ENCODE measurements at places on chromosomes 2 and 18.

DNA sequence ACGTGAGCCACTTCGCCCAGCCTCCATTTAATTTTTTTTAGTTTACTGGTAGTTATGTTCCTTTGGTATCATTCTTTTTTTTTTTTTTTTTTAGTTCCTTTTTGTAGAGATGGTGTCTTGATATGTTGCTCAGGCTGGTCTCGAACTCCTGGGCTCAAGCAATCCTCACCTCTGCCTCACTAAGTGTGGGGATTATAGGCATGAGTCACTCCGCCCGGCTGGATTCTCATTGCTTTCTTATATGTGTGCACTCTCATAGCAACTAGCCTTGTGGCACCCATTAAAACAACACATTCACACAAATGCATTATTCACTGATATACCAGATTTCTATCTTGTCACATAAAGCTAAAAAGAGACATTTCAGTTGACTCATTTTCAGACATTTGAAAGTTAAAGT, 4.2 kb downstream of the TTC27 start:
- DNase-seq = no peak

GRCh38 chr2:8671176-8671575, 10.7 kb upstream of the ID2 start:
- no peak for DNase-seq

DNA sequence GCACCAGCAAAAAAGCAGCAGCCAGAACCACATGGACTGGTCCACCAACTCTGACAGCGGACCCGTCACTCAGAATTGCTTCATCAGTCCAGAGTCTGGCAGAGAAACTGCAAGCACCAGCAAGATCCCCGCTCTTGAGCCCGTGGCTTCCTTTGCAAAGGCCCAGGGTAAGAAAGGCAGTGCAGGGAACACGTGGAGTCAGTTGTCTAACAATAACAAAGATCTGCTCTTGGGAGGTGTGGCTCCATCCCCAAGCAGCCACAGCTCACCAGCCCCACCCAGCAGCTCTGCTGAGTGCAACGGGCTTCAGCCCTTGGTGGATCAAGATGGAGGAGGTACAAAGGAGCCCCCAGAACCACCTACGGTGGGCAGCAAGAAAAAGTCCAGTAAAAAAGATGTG, 269.3 kb downstream of the SETBP1 start:
- no peak for DNase-seq

DNA sequence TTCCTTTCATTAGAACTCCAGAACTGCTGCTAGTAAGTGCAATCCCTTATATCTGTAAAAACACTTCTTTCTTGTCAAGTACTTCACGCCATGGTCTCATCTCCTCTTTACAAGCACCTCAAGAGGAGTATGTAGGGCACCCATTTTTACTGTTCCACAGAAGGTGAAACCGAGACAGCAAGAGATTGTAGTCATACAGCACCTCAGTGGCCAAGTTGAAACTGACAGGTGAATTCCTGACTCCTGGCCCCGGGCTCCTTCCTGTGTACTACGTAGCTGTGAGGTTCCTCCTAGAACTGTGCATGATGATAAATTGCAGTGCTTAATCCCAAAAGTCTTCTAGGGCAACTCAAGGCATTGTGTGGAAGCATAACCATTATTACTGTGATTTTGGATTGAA, 131.5 kb upstream of the MEIS1 start:
- DNase-seq = no peak

GRCh38 chr2:234083572-234084348, 33.3 kb downstream of the SPP2 start:
- DNase-seq = no peak

DNA sequence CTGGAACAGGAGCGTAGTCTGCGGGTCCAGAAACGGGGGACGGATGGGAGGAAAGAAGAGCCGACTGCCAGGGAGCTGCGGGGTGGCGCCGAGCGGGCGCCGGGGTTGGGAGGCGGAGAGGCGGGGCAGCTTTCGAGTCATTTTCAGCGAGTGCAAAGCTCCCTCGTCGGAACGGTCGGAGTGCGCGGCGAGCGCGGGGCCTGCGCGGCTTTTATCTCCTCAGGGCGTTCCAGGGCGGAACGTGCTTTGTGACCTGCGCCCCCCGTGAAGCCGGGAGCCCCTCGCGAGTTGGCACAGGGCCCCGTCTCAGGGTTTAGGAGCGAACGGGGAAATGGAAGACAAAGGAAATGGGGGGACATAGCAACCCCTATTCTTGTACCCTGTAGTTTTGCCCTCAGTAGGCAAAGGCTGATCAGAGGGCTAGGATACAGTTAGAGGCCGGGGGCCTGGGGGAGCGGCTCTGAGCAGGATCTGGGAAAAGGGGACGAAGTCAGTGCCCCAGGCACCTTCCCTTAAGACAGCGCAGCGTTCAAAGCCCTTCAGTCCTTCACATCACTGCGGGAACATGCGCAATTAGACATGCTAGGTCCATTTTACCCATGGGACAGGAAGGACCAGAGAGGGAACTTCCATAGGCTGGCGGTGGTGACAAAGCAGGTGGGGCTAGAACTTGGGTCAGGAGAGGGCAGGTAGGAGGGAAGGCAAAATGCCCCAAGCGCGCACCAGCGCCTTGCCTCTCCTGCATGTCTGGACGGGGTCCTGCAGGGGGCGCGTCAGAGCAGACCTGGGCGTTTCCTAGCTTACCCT, 60.1 kb upstream of the IL1RL1 start:
- no peak for DNase-seq

DNA sequence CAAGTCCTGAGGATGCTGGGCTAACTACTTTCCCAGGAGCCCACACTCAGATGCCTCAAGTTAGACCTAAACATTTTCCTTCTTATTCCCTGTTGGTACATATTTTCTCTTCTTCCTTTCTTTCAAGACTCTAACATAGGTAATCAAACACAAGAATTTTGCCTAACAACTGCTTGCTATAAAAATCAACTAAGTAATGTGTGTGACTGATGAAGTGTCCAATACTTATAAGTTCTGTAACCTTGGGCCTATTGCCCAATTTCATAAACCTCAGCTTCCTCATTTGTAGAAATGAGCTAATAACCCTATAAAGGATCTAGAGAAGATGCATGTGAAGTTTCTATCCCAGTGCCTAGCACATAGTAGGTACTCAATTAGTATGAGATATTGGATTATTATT, 31.6 kb upstream of the PIK3C3 start:
- no peak for DNase-seq

DNA sequence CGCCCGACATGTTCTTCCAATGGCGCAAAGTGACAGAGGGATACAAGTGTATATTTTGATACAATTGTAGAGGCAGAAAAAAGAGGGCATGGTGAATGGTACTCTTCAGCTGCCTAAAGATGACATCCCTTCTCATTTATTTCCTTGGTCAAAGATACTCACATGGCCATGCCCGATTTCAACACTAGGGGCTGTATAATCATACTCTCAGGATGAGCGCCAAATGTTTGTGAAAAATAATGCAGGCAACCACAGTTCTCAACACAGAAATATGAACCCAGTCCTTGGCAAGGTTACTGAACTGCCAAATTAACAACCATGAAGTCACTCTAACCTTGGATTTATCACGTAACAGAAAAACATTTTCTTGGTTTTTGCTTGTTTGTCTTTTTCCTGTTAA, 204.4 kb downstream of the CCDC102B start:
- no peak for DNase-seq

GRCh38 chr18:78069784-78070664, 820.4 kb downstream of the GALR1 start:
- no peak for DNase-seq

DNA sequence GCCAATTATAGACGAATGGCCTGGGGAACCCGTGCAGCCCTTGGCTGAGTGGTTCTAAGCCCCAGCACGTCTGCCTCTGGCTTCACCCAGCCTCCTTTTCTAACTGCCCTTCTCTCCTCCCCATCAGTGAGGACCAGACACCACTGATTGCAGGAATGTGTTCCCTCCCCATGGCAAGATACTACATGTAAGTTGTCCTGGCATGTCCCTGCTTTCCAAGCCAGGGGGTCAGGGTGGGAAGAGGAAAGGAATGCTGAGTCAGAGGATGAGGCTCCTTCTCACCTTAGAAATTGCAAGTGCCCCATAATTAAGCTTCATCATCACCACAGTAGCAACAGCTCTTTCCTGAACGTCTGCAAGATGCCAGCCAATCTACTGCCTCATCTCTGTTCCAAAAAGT, 4.8 kb downstream of the IL1F10 start:
- no peak for DNase-seq

DNA sequence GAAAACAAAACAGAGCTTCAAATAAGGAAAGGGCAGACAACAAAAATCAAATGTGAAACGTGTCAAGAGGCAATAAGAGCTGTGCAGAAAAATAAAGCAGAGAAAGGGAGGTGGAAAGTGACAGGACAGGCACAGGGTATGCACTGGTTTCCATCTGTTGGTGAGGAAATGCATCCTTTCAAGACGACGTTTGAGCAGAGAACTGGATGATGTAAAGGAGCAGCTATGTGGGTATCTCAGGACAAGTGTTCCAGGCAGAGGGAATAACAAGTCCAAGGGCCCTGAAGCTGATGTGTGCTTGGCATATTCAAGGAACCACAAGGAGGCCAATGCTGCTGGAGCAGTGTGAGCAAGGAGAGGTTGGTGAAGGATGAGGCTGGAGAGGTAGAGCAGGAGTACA, 168.9 kb upstream of the SERPINE2 start:
- DNase-seq = no peak

- no peak for DNase-seq
These were observed 481.4 kb upstream of the SPRED2 start for GRCh38 chr2:65913813-65914212.

DNA sequence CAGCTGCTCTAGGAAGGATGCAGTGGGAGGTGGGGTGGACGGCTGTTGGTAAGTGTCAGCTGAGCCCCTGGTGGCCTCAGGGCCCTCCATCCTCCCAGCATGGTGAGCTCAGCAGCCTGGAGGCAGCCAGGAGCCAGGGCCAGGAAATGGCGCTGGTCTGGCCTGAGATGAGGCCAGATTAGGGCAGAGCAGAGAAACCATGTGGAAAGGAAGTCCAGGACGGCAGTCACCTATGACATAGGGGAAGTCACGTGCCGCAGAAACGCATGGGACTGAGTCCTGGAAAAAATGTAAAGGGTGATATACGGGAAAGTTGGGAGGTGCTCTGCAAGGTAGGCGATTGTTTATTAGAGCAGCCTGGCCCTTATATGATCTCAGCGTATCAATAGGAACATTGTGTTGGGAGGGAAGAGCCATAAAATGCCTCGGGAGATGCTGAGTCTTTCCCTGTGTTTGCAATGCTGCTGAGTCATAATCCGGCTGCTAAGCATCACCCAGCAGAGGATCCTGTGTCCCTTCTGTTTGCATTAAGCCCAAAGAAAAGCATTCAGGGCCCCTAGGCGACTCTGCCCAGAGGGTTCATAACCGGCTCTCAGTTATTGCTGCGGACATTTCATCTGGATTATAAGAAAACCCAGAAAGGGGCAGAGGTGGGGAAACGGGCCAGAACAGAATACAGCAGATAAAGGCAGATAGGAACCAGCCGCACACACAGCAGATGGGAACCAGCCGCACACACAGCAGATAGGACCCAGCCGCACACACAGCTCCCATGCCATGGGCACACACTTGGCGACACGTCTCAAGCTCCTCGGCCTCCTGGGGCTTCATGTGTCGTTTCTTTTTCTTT, 30.3 kb upstream of the B3GNT7 start:
- DNase-seq = peak; percentile 49

DNA sequence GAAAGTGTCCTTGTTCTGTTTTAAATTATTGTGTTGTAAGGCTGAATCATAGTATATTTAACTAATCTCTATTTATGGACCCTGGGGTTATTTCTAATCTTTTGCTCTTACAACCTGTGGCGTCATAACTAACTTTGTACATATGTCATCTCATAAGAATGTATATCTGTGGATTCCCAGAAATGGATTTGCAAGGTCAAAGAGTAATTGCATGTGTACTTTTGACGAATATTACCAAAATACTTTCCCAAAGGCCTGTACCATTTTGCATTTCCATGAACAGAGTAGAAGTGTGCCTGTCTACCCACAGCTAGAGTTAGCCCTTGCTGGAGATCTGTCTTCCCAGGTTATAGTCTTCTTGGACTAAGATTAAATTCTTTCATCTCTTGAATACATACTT, 42.8 kb downstream of the SEMA4F start:
- no peak for DNase-seq

DNA sequence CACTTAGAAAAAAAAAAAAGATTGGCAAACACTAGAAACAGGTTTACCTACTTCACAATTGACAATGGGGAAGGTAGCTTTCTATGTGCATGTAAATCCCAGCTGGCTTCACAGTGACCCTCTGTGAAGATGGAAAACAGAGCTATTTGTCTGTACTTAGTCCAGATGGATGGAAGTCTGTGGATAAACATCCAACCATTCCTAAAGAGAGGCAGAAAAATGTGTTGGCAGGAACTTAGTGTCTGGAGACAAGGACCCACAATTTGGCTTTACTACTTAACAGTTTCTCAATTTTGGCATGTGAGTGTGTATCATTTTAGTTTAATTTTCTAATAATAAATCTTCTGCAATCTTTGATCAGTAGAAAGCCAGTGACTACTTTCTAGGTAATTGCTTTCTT, 154.4 kb downstream of the RAD51AP2 start:
- DNase-seq = no peak

DNA sequence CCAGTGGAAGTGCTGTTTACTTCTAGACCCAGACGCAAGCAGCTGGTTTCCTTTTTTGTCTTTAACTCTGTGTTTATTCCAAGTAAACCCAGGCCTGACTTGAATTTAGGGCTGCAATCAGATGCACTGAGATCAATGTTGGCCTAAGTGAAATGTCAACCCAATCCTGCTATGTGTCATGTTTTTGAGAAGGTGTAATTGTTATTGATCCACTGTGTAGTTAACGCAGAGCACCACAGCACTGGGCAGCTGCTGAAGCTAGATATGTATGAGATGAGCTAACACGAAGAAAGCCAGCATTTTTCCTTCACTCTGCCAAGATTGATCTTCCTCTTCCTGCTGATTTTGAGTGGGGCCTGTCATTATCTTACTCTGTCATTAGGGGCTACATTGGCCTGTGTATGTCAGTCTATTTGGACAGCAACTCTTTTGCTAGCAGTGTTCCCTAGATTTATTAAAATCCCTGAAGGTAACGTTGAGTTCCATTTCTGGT, 18.9 kb upstream of the DLX1 start:
- no peak for DNase-seq

GRCh38 chr18:48157956-48158355, 227.5 kb upstream of the SMAD2 start:
- no peak for DNase-seq

GRCh38 chr2:54610700-54611099, 112.8 kb upstream of the EML6 start:
- peak; percentile 24 for DNase-seq

- no peak for DNase-seq
These were observed 73.3 kb downstream of the UGGT1 start for GRCh38 chr2:128164311-128164710.

- DNase-seq = no peak
These were observed 81.3 kb upstream of the PELI1 start for GRCh38 chr2:64225491-64225890.

DNA sequence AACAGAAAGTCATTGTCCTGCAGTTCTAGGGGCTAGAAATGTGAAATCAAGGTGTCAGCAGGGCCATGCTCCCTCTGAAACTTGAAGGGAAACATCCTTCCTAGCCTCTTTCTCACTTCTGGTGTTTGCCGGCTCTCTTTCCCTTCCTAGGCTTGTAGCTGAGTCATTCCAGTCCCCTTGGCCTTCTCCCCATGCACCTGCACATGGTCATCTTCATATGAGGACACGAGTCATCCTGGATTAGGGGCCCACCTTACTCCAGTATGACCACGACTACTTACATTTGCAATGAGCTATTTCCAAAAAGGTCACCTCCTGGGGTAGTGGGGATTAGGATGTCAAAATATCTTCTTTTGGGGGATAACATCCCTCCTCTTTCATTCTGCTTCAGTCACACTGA, 168.5 kb upstream of the CXCR4 start:
- no peak for DNase-seq
